Germinal center (tissue), 1 donor: ENCODE measurements at places on chromosomes 12 and 14.

- DNase-seq: no peak
Measured at GRCh38 chr14:42533476-42533875, 926.8 kb downstream of the LRFN5 start.

DNA sequence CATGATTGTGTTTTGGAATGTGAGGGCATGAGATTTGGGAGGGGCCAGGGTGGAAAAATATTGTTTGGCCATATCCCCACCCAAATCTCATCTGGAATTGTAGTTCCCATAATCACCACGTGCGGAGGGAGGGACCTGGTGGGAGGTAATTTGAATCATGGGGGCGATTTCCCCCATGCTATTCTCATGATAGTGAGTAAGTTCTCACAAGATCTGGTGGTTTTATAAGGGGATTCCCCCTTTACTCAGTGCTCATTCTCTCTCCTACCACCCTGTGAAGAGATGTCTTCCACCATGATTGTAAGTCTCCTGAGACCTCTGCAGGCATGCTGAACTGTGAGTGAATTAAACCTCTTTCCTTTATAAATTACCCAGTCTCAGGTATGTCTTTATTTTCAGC lies 15.7 kb downstream of the OR10P1 start:
- DNase-seq: no peak

DNA sequence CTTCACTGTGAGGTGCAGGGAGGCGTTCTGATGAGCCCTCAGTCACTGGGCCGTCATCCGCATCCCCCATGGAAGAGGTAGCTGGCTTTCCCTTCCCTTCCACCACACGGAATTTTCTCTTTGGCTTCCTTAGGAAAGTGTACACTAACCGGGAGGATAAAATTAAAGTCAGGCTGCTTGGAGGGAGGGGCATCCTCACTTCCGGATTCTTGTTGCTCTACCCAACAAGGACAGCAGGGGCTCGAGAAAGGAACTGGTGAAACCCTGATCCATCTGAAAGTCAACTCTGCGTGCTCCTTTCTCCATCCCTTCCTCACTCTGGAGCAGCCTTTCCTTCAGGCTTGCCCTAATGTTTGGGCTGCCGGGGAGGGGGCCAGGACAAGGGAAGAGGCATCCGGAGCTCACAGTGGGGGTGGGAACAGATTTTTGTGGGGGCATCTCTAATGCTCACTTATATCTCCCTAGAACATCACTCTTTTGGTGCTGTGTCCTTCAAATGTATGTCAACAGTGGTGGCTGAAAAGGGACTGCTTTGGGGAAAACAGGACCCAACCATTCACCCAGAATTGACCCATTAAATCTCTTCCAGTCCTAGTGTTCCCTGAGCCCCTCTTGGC lies 101.4 kb upstream of the FKBP4 start:
- peak; percentile 46 for DNase-seq

DNA sequence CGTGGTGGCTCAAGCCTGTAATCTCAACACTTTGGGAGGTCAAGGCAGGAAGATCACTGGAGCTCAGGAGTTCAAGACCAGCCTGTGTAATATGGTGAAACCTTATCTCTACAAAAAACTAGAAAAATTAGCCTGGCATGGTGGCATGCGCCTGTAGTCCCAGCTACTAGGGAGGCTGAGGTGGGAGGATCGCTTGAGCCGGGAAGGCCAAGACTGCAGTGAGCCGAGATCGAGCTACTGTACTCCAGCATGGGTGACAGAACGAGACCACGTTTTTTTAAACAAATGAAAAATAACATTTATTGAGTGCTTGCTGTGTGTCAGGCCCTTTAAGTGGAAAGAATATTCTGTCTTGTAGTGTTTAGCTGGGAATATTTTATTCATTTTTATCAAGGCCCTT lies 26.6 kb upstream of the CLMN start:
- DNase-seq: no peak

GRCh38 chr12:102415515-102415914 lies 64.8 kb downstream of the IGF1 start:
- DNase-seq: no peak

DNA sequence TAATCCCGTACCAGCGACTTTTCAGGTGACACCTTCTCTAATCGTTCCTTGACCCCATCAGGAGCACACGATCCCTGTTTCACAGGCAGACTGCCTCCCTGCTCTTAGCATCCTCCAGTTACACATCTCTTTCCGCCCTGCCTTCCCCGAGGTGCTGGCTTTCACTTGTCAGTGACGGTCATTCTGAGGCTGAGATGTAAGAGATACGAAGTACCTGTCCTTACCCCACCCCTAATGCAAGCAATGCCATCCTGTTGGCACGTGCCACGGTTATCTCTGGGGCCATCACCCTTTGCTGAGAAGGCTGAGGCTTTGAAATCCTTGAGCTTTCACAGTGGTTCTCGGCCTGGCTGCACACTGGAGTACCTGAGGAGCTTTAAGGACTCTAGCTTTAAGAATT lies 24.4 kb downstream of the B4GALNT3 start:
- DNase-seq: no peak

DNA sequence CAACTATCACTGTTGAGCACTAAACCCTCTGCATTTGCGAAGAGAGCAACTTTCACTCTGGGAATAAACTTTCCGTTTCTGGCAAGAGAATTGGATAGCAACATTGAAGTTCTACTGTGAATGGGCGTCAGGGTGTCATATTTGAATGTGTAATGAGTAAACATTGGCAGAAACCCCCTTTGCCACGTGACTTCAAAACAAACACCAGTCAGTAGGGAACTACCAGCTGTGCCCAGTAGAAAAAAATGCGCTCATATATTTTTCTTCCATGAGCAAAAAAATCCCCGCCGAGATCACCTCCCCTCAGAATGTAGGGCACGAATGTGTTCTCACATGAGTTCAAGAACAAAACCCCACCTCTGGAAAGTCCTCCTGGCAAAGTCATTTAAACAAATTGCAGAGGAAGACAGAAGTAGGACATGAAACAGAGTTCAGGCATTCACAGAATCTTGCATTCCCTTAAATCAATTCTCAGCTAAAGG lies 80.6 kb downstream of the BTG1 start:
- no peak for DNase-seq

DNA sequence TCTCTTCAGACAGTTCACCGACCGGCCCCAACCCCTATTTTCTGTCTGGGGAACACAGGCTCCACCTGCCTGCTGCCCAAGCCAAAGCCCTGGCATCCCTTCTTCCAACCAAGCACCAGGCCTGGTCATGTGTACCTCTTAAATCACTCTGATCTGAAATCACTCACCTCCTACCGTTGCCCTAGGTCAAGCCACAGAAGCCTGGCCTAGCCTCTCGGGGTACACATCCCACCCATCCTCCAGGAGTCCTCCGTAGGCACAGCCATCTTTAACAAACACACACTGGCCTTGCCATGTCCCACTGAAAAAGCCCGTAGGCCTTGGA lies 81.8 kb downstream of the IRF2BPL start:
- DNase-seq: no peak

- DNase-seq: no peak
Measured at GRCh38 chr14:53174918-53175317, 21.8 kb upstream of the DDHD1 start.

DNA sequence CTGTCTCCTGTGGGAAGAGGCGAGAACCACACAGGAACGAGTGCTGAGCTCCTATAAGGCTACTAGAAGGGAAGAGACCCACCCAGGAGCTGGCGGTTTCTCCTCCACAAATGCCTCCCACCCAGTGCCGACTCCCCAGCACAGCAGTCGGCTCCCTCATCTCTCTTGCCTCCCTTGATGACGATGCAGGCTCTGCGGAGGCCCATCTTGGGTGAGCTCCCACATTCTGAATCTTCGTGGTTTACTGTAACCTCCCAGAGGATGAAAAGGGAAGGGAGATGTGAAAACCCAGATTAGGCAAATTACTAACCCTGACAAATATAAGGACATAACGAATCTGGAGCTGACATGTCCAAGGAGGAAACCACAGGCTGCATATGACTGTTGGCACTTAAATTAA lies 23.8 kb downstream of the GRIN2B start:
- no peak for DNase-seq

DNA sequence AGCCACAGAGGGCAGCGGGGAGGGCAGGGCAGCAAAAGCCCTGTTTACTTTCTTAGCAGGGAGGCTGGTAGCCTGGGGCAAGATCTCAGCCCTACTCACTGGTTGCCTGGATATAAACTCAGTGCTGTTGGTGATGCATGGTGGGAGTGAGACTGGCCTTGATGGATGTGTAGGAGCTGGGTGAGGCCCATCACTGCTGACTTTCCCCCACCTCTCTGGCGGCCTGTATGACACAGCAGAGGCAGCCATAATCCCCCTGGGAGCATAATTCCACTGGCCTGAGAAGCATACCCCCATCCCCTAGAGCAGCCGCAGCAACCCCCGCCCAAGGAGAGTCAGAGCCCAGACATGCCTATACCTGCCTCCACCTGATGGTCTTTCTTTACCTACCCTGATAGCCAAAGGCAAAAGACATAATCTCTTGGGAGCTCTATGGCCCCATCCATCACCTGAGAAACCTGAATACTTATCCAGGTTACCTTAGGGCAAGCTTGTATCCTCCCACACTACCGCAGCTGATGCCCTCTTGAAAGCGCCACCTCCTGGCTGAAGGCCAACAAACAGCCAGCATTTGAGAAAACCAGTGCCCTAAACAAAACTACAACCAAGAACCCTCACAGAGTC lies 59.3 kb downstream of the DNAI7 start:
- no peak for DNase-seq

DNA sequence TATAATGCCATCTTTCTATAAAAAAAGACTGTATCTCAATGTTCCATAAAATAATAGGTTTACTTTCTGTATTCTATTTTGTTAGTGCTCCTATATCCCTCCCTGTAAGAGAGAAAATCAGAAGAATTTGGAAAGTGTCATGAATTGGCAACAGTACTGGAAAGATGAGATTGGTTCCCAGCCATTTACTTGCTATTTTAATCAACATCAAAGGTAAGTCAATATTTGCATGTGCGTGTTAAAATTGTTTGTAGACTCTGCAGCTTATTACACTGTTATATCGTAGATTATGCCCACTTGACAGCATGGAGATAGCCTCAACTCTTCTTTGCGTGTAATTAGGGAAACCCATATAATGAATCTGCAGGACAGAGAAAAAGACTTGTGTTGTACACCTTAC lies 34.0 kb downstream of the KCNMB4 start:
- DNase-seq: no peak

- no peak for DNase-seq
Measured at GRCh38 chr12:4012977-4013968, 140.1 kb upstream of the PARP11 start.
